Activated CD4-positive, alpha-beta T cell treated with anti-CD3 and anti-CD28 coated beads for 4 hours (primary cell): ENCODE measurements at places on chromosomes 11 and 22.
A peak's percentile ranks its signal among the peaks of the same experiment; 100 is the strongest.

- DNase-seq = no peak
Measured at GRCh38 chr11:122145715-122146274, 29.8 kb upstream of the BLID start.

DNA sequence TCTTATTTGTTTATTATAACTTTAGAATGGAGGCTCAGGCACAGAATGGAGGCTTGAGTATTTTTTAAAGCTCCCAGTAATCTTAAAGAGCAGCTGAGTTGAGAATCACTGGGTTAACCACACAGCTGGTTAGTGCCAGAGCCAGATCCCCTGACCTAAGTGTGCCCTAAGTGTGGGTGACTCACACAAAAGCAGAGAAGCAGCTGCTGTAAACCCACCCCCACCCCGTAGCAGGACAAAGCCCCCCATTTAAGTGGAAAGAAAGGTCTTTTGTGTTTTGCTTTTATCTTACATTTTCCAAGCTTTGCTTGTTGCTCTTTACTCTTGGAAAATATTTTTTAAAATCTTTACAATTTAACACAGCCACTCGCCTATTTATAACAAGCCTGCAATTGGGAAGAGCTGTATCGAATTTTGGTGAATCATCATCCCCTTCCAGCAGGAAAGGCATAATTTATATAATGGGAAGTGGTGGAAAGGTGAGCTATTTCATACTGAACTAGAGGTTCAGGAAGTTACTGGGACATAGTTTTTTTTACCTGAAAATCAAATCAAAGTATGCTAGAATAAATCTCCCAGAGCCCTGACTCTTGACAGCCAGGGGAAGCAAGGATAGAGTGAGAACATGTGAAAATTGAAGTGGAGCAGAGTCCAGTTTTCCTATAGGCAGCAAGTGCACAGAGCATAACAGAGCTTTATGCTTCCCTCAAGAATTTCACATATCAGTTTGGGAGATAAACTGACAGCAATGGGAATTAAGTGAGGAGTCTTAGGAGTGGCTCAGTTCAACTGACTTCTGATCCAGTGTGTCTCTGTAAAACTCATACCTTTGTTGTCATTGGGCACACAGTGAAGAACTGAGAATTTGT lies 405.7 kb downstream of the AASDHPPT start:
- DNase-seq = no peak

GRCh38 chr11:68776442-68777235 lies 25.3 kb upstream of the TESMIN start:
- DNase-seq = no peak

GRCh38 chr11:14529321-14529720 lies 9.1 kb upstream of the PSMA1 start:
- DNase-seq = no peak

- no peak for DNase-seq
Measured at GRCh38 chr11:85912414-85912813, 57.2 kb downstream of the CCDC83 start.

DNA sequence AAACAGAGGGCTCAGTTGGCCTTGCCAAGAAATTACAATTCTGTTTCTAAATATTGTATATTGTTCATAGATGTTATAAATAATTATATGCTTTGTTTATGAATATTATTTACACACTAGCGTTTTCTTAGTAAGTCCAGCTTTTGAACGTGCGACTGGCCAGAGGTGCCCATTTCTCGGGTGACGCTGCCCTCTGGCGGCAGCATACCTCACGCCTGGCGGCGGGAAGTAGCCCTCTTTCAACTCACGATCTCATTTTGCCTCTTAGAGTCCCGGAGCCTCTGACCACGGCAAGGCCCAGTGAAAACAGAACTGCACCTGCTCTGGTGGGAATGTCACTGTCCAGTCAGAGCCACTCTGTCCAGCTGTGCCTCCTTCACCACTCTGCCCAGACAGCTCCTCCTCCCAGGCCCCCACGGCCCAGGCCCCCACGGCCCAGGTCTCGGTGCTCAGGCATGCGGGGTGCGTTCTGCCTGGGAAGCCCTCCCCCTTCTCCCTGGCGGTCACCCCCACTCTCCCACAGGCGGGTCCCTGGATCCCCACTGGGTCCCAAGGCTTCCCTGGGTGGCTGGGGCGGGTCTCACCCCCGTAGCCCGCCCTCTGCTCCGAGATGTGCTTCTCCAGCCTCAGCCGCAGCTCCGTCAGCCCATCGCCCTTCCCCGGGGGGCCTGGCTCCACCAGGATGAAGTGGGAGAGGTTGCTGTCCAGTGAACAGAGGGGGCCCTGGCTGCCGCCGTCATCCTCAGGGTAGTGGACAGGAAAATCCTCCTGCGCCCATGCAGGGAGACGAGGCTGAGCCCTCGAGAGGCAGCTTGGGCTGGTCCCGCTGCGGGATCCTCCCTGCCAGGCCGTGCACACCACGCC lies 19.3 kb downstream of the TSSC4 start:
- peak; percentile 57 for DNase-seq

DNA sequence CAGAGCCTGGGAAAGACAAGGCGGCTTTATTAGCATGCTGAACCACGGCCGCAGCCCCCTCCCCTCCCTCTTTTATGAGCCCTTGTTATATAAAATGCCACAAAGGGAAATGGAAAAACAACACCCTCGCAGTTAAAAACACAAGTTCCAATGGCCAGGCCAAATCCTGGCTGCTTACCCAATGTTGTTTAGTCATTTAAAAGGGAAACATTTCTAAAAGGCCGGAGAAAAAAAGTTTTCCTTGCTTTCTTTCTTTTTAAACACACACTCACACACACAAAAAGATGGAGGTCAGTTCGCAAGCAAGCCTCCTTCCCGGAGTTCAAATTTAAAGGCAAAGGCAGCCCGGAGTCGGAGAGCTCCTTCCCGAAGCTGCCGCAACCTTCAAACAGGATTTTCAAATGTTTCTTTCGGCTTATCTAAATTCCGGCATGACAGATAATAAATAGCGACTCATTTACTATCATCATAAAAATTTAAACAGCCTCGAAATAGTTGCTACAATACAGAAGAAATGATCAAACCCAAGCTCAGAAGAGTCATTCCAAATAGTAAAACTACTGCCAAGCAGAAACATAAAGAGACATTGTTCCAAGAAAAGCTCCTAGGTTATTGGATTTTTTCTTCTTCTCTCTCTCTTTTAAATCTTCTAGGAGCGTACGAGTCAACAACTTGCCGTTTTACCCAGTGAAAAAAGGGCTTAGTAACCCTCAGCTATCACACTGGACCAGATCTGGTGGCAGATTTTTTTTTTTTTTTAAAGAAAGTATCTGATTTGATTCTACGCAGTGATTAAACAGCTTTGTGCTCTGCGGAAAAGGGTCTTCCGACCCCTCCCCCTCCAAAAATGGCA lies 3.5 kb downstream of the PHF21B start:
- no peak for DNase-seq

DNA sequence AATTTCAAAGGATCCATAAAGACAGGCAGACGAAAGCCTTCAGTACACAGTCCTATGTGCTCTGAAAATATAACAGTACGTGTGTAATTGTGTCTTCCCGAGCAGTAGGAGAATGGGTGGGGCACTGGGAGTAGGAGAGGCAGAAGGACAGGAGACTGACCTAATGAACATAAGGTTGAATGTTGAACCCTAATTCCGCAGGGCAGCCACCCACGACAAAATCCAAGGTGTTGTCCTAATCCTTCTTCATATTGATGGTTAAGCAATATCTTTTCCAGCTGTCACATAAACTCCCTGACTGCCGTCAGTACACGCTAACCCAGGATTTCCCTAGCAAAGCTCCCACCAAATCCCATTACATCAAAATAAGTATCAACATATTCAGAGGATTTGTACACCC lies 34.5 kb downstream of the SPATA19 start:
- no peak for DNase-seq

DNA sequence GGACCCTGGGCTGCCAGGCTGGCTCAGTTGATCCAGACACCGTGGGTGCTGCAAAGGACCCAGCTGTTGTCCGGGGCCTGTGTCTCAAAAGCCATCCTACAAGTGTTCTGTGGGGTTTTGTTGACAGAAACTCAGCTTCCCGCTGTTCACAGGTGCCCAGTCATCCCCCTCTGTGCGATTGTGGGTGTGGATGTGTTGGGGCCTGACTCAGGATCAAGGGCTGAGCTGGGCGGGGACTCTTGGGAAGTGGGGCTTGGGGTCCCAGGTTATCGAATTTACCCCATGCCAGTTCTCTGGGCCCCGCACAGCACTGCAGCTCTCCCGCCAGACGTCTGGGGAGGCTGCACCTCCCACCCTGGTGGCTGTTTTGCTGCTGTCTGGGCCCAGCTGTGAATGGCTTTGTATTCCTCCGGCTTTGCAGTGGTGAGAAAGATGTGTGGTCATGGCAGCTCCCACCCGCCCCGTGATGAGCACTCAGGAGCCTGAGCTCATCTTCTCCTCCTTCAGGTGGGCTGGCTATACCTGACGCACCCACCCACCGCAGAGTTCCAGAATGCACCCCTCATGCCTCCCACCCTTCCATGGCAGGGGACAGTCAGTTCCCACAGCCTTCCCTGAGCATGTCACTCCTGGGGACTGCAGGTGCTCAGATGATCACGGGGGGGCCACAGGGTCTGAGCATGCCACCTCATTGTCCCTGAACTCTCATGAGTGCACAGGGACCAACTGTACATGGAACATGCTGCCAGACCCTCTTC lies 3.6 kb upstream of the AP2A2 start:
- DNase-seq = no peak
